Activated CD8-positive, alpha-beta T cell treated with anti-CD3 and anti-CD28 coated beads for 36 hours (primary cell): ENCODE measurements at places on chromosomes 11 and 22. TPM values are rescaled to one million over a fixed set of nuclear protein-coding genes. Genes with fewer than 3 reads are reported as not detected.

GRCh38 chr11:102489186-102490145 is 36.9 kb upstream of the TMEM123 start:
- H3K4me3 ChIP-seq: no peak overlapping the region
- H3K27ac ChIP-seq: peak overlapping the region; percentile 11
- H3K36me3 ChIP-seq: no peaks in the 10 kb centered on the region
- no peaks in the 10 kb centered on the region for H3K27me3 ChIP-seq

- no peak overlapping the region for H3K4me3 ChIP-seq
- H3K27ac ChIP-seq: no peak overlapping the region
- no peaks in the 10 kb centered on the region for H3K27me3 ChIP-seq
These were observed 27.2 kb upstream of the KCNQ1OT1 start for GRCh38 chr11:2726964-2727363.

DNA sequence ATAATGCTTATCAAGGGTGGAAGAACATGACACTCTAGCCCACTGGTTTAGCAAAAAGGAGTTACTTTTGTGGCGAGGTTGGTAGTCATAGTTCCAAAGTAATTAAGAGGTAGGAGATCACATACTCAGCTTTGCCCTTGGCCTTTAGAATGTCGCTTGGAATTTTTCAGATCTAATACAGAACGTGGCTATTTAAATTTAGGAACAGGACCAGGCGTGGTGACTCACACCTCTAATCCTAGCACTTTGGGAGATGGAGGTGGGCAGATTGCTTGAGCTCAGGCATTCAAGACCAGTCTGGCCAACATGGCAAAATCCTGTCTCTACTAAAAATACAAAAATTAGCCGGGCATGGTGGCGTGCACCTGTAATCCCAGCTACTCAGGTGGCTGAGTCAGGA is 26.1 kb upstream of the ZNRF3 start:
- H3K27me3 ChIP-seq: peaks cover 4% of the 10 kb centered on the region
- H3K4me3 ChIP-seq: no peak overlapping the region
- H3K4me1 ChIP-seq: no peaks in the 10 kb centered on the region
- no peak overlapping the region for H3K27ac ChIP-seq
- H3K36me3 ChIP-seq: no peaks in the 10 kb centered on the region

- H3K27ac ChIP-seq: no peak overlapping the region
- H3K36me3 ChIP-seq: no peaks in the 10 kb centered on the region
- DNase-seq: no peak
- no peaks in the 10 kb centered on the region for H3K4me1 ChIP-seq
- no peak overlapping the region for H3K4me3 ChIP-seq
These were observed 938.9 kb upstream of the TENM4 start for GRCh38 chr11:80379620-80380278.

DNA sequence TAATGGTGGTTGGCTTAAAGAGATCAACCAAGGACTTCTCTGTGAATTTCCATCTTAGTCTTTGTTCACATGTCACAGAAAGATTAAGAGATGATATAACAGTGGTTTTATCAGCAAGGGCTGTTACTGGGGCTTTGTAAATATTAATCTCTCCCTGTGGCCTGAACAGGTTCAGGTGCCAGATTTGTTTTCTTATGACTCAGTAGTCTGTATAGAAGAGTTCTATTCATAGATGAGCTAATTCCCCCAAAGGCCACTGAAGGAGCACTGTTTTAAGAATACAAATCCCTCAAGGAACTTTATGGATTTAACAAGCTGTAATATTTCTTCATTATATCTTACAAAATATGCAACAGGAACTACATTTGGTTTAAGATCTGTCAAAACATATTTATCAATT is 50.4 kb downstream of the TCP11L1 start:
- no peak overlapping the region for H3K27ac ChIP-seq
- H3K36me3 ChIP-seq: peaks cover 19% of the 10 kb centered on the region
- H3K4me1 ChIP-seq: no peaks in the 10 kb centered on the region
- H3K4me3 ChIP-seq: no peak overlapping the region
- H3K27me3 ChIP-seq: no peaks in the 10 kb centered on the region

DNA sequence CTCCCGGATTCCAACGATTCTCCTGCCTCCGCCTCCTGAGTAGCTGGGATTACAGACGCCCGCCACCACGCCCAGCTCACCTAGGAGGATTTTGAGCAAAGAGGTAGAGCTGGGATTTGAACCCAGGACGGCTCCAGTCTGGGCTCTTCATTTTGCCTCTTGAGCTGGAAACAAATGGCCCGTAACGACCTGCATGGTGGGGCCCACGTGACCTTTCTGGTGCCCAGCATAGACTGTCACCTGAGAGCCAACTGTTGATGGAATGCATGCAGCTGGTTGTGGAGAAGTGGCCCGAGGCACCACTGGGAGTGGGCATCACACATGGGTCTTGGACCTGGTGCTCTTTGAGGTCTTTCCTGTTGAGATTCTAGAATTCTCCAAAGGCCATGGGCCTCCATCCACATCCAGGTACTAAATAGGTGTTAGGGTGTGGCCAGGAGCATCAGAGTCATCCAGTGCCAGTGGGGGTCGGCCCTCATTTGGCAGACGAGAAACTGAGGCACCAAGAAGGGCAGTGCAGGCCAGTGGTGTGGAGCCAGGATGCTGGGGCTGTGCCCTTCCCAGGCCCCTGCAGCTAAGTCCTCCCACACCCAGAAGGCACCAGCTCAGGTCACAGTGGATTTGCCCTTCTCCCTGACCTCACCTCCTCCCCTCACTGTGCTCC is 3.9 kb downstream of the ATF4 start:
- H3K4me3 ChIP-seq: peak overlapping the region; percentile 32
- DNase-seq: peak; percentile 12
- peaks cover 62% of the 10 kb centered on the region for H3K4me1 ChIP-seq
- H3K27ac ChIP-seq: peak overlapping the region; percentile 62

DNA sequence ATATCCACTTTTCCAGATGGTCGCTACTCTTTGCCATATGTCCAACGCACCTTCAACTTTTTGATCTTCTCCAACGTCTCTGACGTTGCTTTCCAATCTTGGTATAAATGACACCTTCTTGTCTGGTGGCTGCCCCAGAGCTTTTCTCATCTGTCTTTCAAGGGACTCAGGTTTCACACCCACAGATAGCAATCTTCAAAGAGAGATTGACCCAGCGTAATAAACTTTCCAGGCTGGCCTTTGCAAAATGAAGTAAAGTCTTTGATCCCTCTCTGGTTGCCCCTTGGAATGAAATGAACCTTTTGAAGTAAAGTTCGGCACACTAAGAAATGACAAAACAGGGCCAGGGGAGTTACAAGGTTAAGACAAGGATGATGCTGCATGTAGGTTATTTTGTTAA is 138.4 kb upstream of the BDNF start:
- H3K36me3 ChIP-seq: no peaks in the 10 kb centered on the region
- no peak overlapping the region for H3K27ac ChIP-seq
- DNase-seq: no peak
- no peaks in the 10 kb centered on the region for H3K4me1 ChIP-seq

DNA sequence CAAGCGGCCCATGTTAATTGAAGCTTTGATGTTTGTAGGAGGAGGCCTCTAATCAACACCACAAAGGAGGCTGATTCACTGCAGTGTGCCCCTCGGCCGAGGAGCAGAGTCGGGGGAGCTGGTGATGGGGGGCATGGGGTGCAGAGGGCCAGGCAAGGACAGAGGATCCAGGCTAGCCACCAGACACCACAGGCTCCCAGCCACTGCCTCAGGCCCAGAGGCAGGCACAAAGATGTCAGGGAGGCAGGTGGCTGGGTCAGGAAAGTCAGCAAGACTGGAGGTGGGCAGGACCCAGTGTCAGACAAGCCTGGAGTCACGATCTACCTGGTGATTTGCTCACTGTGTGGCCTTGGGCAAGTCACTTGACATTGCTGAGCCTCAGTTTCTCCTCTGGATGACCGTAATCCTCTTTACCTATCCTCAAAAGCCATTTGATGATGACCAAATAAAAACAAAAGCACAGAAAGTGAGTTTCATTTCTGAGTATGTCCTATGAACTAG is 121.0 kb downstream of the BUD13 start:
- H3K27me3 ChIP-seq: no peaks in the 10 kb centered on the region
- no peak overlapping the region for H3K27ac ChIP-seq
- no peaks in the 10 kb centered on the region for H3K4me1 ChIP-seq
- H3K36me3 ChIP-seq: no peaks in the 10 kb centered on the region
- no peak for DNase-seq
- H3K4me3 ChIP-seq: no peak overlapping the region

- no peak overlapping the region for H3K4me3 ChIP-seq
- no peak overlapping the region for H3K27ac ChIP-seq
- H3K27me3 ChIP-seq: no peaks in the 10 kb centered on the region
- no peaks in the 10 kb centered on the region for H3K36me3 ChIP-seq
These were observed 18.9 kb downstream of the PDGFD start for GRCh38 chr11:104145062-104145461.

DNA sequence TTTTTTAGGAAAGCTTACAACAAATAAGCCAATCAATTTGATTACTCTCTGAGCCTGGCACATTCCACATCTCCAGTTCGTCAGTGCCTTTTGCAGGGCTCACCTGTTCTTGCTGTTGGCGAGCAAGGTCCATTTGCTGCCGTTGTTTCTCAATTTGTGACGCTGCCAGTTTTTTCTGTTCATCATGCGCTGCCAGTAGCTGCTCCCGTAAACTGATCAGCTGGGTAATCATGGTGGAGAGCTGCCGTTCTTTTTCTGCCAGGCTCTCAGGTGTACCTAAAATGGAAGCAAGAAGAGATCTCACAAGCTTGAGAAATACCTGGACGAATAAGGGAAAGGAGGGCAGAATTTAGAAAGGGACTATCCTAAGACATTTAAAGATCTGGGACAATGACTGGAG is 169.7 kb downstream of the SOX6 start:
- no peaks in the 10 kb centered on the region for H3K27me3 ChIP-seq
- no peaks in the 10 kb centered on the region for H3K4me1 ChIP-seq
- DNase-seq: no peak
- H3K4me3 ChIP-seq: no peak overlapping the region

GRCh38 chr11:73972187-73972586 is 10.5 kb downstream of the UCP2 start:
- peak overlapping the region; percentile 84 for H3K27ac ChIP-seq
- peaks cover 86% of the 10 kb centered on the region for H3K4me1 ChIP-seq
- H3K36me3 ChIP-seq: peaks cover 44% of the 10 kb centered on the region
- no peaks in the 10 kb centered on the region for H3K27me3 ChIP-seq

BIRC3 gene
- total RNA-seq: 108 TPM

DNA sequence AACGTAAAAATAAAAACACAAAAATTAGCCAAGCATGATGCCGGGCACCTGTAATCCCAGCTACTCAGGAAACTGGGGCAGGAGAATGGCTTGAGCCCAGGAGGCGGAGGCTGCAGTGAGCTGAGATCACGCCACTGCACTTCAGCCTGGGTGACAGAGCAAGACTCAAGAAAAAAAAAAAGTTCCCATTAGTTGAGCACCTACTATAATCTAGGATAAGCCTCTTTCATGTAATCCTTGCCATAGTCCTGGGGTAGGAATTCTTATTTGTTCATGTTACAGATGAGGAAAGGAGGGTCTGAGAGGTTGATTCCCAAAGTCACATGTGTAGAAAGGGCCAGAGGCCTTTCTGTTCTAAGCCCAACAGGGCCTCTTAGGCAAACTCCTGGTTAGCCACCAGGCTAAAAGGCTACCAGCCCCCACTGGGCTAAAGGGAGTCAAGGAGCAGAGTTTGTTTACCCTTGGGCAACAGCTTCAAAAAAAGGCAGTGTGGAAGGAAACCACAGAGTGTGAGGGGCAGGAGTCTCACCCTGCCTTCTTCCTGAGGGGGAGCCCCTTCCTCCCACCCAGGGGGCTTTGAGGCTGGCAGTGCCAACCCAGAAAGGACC is 21.6 kb upstream of the CSNK1E start:
- H3K27ac ChIP-seq: no peak overlapping the region
- peaks cover 4% of the 10 kb centered on the region for H3K27me3 ChIP-seq
- peaks cover 3% of the 10 kb centered on the region for H3K4me1 ChIP-seq
- no peaks in the 10 kb centered on the region for H3K36me3 ChIP-seq

ZNF280B gene
- 3.0 TPM for total RNA-seq

DNA sequence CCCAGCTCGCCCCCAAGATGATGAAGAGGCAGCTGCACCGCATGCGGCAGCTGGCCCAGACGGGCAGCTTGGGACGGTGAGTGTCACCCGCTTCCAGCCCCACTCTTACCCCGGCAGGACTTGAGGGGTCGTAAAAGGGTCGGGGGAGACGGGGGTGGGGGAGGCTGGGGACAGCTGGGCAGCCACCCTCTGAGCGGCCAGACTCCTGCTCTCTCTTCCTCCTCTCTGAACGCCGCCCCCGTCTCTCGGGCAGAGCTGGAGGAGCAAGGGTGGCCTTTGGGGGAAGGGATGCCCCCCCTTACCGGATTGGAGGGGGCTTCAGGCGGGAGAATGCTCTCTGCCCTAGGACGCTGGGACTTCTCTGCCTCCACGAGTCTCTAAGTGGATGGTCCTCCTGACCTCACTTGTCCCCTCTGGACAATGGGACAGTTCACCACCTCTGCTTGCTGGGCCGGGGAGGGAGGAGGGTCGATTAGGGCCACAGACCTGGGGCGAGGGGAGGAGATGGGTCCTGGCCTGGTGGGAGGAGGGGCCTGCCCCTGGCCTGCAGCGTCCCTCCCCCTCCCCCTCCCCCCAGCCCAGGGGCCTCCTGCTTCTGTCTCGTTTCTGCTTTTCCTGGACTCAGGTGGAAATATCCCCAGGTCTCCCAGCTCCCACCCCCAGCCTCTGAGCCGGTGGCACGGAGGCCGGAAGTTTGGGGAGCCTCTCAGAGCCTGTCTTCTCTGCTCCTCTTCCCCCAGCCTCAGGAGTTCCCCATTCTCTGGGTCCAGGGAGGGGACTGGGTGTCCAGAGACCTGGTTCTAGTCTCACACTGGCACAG is 512 bp downstream of the SH3BP1 start:
- peaks cover 66% of the 10 kb centered on the region for H3K4me1 ChIP-seq
- H3K4me3 ChIP-seq: peak overlapping the region; percentile 95
- no peaks in the 10 kb centered on the region for H3K27me3 ChIP-seq
- DNase-seq: peak; percentile 50
- peaks cover 36% of the 10 kb centered on the region for H3K36me3 ChIP-seq
